Ascending aorta (tissue), 2 donors: ENCODE measurements at places on chromosomes 7 and 10.

DNA sequence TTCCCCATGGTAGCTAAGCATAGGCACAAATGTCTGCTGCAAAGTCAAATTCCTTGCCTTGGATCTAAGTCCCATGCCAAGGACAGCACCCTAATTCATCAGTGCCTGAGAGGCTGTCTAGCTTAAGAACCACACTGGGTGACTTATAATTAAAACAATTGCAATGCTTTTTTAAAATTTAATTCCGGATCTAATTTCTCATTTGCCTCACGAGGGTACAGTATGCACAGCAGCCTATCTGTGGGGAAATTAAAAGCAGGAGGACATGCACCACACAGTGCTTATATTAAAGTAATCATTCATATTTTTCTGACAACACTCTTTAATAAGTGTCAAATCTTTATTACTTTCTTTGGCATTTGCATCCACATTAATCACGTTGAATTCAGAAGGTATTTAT is 378.8 kb downstream of the GPAM start:
- H3K27ac ChIP-seq: no peak overlapping the region
- no peak for DNase-seq
- H3K4me1 ChIP-seq: no peaks in the 10 kb centered on the region
- H3K36me3 ChIP-seq: no peaks in the 10 kb centered on the region

GRCh38 chr7:25857376-25858067 is 294.5 kb upstream of the NFE2L3 start:
- H3K27ac ChIP-seq: peak overlapping the region; percentile 54
- peaks cover 3% of the 10 kb centered on the region for H3K4me1 ChIP-seq
- peak overlapping the region; percentile 50 for H3K4me3 ChIP-seq

- no peak overlapping the region for H3K27ac ChIP-seq
- H3K4me3 ChIP-seq: no peak overlapping the region
- no peaks in the 10 kb centered on the region for H3K36me3 ChIP-seq
- H3K27me3 ChIP-seq: no peaks in the 10 kb centered on the region
- no peaks in the 10 kb centered on the region for H3K4me1 ChIP-seq
- no peak for DNase-seq
Measured at GRCh38 chr7:82926477-82926876, 236.2 kb downstream of the PCLO start.

GRCh38 chr7:105876091-105876963 is at the start of gene ATXN7L1:
Gene ATXN7L1, minus strand, starts transcription at chr7:105876599. Its CDS starts 41 bp downstream, at chr7:105876558.
- H3K36me3 ChIP-seq: no peaks in the 10 kb centered on the region
- DNase-seq: peak; percentile 84
- H3K27me3 ChIP-seq: no peaks in the 10 kb centered on the region
